ENCODE measurements at places on chromosomes 4 and X.

GRCh38 chr4:2302387-2303119 lies 40.6 kb upstream of the MXD4 start:
- peak; percentile 42 for DNase-seq

GRCh38 chr4:7890635-7891393 lies 48.8 kb downstream of the AFAP1 start:
- DNase-seq, result no peak

DNA sequence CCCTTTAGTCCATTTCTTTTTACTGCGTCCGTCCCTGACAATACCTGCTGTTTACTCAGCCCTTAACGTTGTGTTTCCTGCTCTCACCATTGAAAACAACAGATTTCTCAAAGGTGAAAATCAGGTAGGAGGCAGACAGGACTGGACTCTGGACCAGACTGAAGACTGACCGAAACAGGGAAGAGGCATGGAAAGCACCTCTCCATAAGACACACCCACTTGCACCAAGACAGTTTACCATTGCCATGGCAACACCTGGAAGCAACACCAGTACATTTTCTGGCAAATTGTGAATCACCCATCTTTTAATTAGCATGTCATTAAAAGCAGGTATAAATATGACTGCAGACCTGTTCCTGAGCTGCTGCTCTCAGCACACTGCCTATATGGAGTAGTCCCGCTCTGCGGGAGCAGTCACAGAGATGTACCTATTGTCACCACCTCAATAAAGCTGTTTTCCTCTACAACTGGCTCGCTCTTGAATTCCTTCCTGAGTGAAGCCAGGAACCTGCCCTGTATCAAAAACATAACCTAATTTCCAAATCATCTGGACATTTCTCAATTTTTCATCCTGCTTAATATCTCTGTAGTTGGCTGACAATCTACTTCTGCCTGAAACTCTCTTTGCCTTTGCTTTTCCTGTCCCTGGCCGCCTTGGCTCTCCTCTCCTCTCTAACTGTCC lies 117.0 kb downstream of the RNF150 start:
- no peak for DNase-seq

DNA sequence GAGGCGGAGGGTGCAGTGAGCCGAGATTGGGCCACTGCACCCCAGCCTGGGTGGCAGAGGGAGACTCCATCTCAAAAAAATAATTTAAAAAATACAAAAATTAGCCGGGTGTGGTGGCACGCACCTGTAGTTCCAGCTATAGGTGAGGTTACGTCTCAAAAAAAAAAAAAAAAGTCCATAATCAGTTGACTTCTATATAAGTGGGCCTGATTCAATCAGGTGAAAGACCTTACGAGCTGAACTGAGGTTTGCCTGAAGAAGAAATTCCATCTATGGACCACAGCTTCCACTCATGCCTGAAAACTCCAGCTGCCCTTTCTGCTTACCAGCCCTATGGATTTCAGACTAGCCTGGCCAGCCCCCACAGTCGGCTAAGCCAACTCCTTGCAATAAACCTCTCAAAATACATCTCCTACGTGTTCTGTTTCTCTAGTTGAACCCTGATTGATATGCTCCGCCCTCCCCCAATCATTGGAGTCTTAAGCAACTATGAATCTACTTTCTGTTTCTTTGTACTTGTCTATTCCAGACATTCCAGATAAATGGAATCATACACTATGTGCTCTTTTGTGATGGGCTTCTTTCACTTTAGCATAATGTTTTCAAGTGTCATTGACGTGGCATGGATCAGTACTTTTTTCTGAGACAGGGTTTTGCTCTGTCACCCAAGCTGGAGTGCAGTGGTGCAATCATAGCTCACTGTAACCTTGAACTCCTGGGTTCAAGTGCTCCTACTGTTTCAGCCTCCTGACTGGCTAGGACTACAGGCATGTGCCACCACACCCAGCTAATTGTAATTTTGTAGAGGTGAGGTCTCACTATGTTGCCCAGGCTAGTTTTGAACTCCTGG lies 36.6 kb downstream of the SAT1 start:
- DNase-seq, result no peak

- DNase-seq, result peak; percentile 51
Measured at GRCh38 chr4:2353222-2354107, 65.0 kb downstream of the ZFYVE28 start.

GRCh38 chrX:76172325-76172893 lies 453 bp upstream of the PBDC1 start:
- DNase-seq, result no peak

DNA sequence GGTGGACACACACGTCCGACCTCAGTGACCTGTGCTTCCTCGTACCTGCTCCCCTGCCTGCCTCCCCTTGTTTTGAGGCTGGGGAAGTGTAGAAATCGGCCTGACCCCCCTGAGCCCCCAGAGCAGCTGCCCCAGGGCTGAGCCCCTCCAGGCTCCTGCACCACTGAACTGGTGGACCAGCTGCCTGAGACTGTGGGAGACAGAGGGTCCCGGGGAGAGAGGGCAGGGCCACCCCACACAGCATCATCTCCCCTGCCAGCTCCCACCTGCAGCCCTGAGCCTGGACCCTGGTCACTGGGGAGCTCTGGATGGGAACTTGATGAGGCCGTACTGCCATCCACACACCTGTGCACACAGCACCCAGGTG lies 15.0 kb upstream of the NAT8L start:
- DNase-seq, result peak; percentile 59

DNA sequence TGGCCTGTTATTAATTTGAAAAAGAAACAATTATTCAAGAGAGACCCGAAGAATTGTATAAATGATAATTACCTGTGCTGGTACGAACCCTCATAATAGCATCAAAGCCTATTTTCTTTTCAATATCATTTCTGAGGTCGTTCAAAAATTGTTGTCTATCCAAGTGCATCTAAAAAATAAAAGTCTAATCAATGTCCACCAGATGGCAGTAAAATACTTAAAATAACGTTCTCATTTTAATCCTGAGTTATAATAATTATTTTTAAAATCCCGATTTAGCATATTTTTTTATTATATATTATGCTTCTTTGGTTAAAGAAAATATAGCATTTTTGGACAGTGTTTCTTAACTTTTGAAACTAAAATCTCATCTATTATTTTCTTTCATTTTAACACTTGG lies 55.7 kb downstream of the METTL14 start:
- no peak for DNase-seq

- DNase-seq, result no peak
Measured at GRCh38 chrX:94204524-94204923, 530.5 kb downstream of the FAM133A start.

- DNase-seq, result no peak
Measured at GRCh38 chr4:137420901-137421396, 111.3 kb downstream of the PCDH18 start.

GRCh38 chr4:5379895-5380294 lies 328.5 kb downstream of the EVC2 start:
- DNase-seq, result no peak

DNA sequence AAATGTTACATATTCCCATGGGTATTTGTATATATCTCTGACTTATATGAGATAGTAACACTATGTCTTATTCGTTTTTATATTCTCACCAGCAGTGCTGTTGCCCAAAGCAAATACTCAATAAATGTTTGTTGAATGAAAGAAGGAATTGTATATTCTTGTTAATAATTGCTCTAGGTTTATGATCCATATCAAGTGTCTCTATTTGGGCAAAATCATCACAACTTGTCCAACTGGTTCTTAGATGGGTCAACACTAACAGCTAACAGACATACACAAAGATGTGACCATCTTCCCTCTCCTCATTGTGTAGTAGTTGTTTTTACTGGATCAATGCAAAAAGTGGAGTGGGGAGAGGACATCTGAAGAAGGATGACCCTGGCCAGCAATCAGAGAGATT lies 6.6 kb upstream of the APLN start:
- no peak for DNase-seq

GRCh38 chr4:105210916-105211315 lies 64.2 kb downstream of the TET2 start:
- DNase-seq, result no peak

DNA sequence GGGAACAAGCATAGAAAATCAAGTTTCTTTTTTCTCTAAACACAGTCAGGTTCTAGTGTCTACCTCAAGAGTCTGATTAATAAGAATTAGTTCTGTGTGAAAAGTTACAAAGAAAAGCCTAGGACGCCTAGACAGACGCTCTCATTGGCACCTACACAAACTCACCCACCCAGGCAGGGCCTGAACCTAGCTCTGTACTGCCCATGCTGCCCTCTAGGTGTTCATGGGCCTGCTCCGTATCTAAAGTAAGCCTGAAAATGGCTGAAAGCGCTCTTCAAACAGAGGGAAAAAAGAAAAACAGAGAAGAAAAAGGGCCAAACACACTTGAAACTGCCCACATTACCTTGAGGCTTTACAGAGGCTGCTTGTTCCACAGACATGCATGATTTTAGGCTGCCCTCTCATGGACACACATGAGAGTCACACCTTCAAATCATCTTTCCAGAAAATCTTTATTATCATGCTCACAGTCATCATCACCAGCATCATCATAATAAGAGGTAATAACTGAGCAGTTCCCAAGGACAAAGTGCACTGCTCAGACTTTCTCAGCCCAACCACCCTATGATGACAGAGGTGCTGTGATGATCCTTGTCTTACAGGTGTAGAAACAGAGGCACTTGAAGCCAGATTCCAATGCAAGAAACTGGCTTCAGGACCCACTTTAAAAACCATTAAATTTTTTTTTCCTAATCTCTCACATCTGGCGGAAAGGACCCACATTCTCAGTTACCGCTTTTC lies 49.6 kb downstream of the MAP7D2 start:
- no peak for DNase-seq

DNA sequence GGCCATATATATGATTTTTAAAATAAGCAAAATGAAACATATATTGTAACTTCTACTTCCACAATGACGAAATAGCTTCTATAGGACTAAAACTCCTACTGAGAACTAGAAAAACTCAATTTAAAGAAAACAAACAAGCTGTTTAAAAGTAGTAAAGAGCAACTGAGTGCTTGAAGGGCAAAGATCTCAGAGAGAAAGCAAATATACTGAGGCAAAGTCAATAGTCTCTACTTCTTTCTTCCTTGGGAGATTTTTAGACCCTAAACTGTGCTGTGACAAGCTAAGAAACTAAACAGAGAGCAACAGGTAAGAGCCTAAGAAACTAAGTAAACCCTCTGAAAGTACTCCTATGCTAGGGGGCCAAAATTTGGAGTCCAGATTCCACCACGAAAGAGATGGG lies 8.6 kb downstream of the RCHY1 start:
- DNase-seq, result no peak

- DNase-seq, result no peak
Measured at GRCh38 chr4:57550198-57550597, 440.0 kb upstream of the IGFBP7 start.

DNA sequence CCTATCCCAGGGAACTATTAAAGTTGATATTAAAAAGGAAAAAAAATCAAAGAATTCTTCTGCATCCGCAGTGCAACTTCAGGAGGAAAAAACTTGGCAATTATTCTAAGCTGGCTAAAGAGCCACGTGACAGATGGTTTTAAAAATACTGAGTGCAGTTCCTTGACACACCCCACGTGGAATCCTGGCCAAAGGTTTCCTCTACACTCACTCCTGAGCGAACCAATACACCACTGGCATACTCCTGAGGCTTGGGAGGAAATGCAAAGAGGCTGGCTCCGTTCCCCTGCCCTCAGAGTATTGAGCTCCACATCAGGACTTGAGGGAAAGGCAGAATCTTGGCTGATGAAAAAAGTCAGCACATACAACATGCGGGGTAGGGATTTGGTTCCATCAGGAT lies 133.8 kb upstream of the ATP6AP2 start:
- DNase-seq, result no peak

DNA sequence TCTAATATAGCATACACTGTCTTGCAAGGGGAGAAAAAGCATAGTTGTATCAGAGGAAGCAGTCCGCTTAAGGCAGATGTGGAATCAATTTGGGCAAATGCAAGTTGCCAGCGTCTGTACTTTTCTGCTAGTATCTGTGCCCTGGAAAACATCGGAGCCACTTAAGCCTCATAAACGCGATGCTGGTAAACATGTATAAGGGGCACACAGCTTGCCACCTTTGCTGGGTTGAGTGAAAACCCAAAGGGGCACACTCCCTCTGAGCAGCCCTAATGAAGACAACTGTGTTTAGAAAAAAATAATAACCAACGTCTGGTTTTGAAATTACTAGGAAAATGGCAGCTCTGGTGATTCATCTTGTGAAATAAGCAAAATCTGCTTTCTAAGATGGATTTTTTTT lies 24.3 kb downstream of the SMIM20 start:
- no peak for DNase-seq

DNA sequence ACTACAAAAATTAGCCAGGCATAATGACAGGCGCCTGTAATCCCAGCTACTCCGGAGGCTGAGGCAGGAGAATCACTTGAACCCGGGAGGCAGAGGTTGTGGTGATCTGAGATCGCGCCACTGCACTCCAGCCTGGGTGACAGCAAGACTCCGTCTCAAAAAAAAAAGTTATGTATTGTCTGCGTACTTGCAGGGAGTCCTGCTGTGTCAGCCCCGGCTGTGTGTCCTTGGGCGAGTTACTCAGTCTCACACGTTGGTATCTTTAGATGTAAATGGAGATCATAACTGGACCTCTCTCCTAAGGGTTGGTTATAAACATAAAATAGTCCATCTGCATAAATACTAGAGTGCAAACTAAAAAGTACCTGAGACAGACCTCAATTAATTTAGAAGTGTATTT lies 22.7 kb upstream of the TBC1D14 start:
- no peak for DNase-seq

DNA sequence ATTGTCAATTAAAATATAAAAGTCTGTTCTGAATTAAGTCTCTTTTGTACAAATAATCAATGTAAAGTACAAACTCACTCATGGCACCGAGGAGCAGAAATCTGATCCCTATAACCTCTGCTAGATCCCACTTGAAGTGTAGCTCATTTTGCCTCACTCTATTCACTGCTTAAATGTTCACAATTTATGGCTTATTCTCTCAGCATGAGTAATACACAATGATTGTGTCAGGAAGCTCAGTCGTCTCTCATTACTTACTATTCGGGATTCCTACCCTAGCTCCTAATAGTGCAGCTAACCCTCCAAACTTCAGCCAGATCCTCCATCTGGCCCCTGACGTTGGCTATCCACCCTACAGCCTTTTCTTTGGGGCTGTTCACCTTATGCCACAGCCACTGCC lies 4.7 kb upstream of the AMMECR1 start:
- no peak for DNase-seq

DNA sequence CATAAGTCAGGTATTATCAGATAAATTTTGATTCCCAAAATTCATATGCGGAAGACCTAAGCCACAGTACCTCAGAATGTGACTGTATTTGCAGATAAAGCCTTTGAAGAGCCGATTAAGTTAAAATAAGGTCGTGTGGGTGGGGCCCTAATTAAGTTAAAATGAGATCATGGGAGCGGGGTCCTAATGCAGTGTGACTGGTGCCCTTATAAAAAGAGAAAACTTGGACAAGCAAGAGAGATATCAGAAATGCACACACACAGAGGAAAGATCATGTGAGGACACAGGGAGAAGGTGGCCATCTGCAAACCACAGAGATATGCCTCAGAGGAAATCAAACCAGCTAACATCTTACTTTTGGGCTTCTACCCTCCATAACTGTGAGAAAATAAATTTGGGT lies 236.1 kb downstream of the FBXO8 start:
- DNase-seq, result no peak

- DNase-seq, result no peak
Measured at GRCh38 chrX:133980832-133981588, 4.4 kb downstream of the GPC3 start.

- no peak for DNase-seq
Measured at GRCh38 chr4:54908763-54909162, 216.6 kb downstream of the KDR start.
